ENCODE measurements at places on chromosomes 2 and 18.

- DNase-seq: no peak
Measured at GRCh38 chr2:5729416-5729815, 37.2 kb downstream of the SOX11 start.

DNA sequence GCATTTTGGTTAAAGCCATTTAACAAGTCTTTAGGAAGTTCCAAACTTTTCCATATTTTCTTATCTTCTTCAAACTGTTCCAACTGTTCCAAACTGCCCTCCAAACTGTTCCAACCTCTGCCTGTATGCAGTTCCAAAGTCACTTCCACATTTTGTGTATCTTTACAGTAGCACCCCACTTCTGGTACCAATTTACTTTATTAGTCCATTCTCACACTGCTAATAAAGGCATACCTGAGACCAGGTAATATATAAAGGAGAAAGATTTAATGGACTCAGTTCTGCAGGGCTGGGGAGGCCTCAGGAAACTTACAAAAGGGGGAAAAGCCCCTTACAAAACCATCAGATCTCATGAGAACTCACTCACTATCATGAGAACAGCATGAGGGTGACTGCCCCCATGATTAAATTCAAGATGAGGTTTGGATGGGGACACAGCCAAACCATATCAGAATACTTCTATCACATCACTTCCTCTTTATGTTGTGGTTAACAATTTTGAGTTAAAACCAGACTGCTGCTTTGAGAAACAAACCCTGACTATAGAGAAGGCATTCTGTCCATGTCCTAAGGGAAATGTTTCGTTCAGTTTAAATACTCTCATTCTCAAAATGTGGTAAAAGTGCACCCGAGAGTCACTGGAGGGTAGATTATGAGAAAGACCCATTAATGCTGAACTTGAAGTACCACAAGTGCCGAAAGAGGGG lies 11.0 kb downstream of the IL18R1 start:
- DNase-seq: no peak

DNA sequence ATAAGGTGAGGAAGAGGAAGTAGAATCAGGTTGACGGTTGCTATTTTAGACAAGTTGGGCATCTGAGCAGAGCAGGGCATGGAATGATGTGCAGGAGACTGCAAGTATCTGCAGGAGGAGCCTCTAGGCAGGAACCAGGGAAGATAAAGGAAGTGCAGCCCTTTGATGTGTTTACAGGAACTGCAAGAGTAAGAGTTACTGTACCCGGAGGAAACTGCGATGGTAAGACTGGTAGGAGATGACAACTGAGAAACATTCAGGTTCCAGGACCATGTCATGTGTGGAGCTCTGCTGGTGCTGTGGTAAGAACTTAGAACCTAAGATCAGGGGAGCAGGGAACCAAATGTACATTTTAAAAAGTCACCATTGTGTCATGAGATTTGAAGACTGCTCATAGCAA lies 134.3 kb upstream of the STON1 start:
- no peak for DNase-seq

DNA sequence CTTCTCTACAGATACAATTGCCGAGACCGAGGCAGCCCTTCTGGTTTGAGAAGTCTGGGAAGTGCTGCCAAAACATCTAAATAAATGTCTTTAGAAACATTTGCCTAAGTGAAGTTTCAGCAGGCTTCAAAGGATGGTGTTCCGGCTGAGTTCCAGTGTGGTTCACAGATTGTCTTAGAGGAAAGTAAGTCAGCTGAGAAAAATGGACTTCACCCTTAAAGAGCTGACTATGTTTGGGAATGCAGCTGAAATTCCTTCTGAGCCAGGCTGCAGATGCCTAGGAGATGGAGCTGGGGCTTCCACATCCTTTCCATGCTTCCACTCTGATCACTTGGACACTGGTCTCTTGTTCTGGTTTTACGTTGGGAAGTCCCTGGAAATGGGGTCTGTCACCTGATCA lies 83.6 kb downstream of the FHOD3 start:
- no peak for DNase-seq

GRCh38 chr18:28168725-28169124 lies 8.2 kb downstream of the CDH2 start:
- no peak for DNase-seq

All from activated naive CD4-positive, alpha-beta T cell (primary cell).